Natural killer cell treated with Interleukin-12 subunit alpha and Interleukin-12 subunit beta and Interleukin-15 and Interleukin-18, amount 100 ng/mL, for 72 hours (primary cell): ENCODE measurements at places on chromosomes 11 and 22. TPM values are rescaled to one million over a fixed set of nuclear protein-coding genes. Genes with fewer than 3 reads are reported as not detected.

GRCh38 chr22:40637183-40638150, 948 bp upstream of the MRTFA start:
- H3K4me1 ChIP-seq = peaks cover 21% of the 10 kb centered on the region
- peak overlapping the region; percentile 92 for H3K27ac ChIP-seq
- no peaks in the 10 kb centered on the region for H3K27me3 ChIP-seq
- no peaks in the 10 kb centered on the region for H3K36me3 ChIP-seq

DNA sequence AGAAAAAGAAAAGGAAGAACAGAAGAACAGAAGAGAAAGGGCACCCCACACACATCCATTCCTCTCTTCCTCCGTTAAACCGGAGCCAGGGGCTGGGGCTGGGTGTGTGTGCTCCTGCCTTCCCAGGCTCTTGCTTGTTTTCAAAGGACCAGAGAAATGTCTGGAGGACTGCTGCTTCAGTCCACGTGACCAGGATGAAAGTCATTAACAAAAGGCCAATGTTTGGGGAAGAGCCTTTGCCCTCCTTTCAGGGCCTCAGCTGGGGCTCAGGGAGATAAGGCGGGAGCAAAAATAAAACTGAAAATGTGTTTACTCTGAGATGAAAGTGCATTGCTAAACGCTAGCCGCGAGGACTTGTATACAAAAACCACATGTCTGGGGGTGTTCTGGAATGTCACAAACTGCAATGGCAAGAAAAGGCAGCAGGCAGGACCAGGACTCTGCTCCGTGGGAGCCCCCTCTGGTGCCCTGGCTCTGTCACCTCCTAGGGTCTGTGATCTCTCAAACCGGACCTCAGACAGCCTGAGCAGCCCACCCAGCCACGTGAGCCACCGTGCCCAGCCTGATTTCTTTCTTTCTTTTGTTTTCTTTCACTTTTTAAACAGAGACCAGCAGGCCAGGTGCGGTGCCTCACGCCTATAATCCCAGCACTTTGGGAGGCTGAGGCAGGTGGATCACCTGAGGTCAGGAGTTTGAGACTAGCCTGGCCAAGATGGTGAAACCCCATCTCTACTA, 31.6 kb upstream of the MYH9 start:
- H3K36me3 ChIP-seq = no peaks in the 10 kb centered on the region
- H3K27me3 ChIP-seq = no peaks in the 10 kb centered on the region
- no peak for DNase-seq
- H3K4me3 ChIP-seq = peak overlapping the region; percentile 68
- peak overlapping the region; percentile 57 for H3K27ac ChIP-seq

DNA sequence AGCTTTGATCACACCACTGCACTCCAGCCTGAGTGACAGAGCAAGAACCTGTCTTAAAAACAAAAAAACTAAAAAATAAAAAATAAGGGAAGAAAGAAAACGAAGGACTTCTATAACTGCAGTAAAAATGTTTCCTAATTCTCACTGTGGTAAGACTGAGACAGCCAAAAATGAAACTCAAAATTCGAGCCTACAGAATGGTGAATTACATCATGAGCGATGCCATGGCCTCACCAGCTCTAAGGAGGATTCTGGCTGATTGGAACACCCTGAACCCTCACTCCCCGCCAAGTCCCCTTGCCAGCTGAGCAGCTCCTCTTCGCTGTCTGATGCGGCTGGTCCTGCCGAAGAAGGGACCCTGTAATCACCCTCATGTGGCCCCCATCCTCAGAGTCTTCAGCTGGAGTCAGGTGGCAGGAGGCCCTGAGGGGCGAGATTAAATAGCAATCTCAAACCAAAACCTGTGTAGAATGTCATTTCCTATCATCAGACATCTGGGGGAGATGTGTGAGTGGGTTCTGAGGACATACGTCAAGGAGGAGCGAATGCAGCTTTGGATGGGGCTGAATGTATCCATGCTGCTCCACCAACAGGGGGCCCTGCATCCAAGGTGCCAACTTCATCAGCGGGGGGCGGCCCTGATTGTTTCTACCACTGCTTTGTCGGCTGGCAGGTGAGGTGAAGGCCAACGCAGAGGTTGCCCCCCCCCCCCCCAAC, 29.2 kb downstream of the PDGFB start:
- H3K27ac ChIP-seq = no peak overlapping the region
- DNase-seq = no peak
- H3K27me3 ChIP-seq = peaks cover 47% of the 10 kb centered on the region
- H3K4me3 ChIP-seq = no peak overlapping the region
- peaks cover 5% of the 10 kb centered on the region for H3K4me1 ChIP-seq

GRCh38 chr11:116145187-116145865, 627.5 kb downstream of the BUD13 start:
- no peak for DNase-seq
- H3K4me3 ChIP-seq = no peak overlapping the region
- H3K4me1 ChIP-seq = no peaks in the 10 kb centered on the region
- H3K36me3 ChIP-seq = no peaks in the 10 kb centered on the region
- H3K27ac ChIP-seq = no peak overlapping the region

MPZL3 gene
- 10.8 TPM for total RNA-seq

KIRREL3 gene
- not detected for total RNA-seq

TIMP3 gene
- not detected for total RNA-seq

BAIAP2L2 gene
- total RNA-seq = 0.84 TPM
